ENCODE measurements at places on chromosomes 5 and 9.

DNA sequence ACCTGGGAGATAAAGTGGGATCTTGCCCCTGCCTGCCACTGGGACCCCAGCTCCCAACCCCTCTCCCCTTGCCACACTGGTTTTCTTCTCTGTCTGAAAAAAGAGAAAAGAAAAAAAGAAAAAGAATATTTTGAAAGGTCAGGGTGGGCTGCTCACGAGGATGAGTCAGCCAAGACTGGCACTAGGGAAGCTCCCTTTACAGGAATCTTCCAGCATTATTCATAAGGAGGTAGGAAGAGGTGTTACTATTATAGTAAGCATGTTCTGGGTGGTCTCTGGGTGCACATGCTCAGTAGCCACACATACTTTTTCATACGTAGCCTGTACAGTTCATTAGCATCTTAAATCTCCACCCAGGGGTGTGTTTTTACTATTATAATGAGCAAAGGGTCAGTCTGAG is 46.8 kb upstream of the HAND1 start:
- DNase-seq, result no peak

- peak; percentile 26 for DNase-seq
Measured at GRCh38 chr5:155260798-155261197, 247.2 kb downstream of the KIF4B start.

DNA sequence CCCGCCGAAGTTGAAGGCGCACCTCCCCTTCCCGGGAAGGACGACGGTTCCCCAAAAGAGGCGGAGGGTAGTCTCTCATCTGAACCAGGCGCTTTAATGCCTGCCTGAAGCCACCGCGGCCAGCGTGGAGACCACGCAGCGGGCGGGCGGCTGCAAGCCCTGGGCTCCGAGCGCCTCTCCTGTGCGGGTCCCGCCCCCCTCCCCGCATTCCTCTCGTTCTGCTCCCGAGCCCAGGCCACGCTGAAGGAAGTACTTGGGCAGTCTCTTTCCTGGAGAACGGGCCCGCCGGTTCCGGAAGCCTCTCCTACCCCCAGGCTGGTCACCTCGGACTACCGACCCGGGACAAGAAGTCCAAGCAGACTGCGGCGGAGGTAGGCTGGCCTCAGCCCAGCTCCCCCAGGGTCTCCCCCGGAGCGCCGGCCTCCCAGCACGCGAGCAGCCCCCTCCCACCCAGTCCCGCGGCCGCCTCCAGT is 571 bp downstream of the PPIC start:
- DNase-seq, result peak; percentile 61

DNA sequence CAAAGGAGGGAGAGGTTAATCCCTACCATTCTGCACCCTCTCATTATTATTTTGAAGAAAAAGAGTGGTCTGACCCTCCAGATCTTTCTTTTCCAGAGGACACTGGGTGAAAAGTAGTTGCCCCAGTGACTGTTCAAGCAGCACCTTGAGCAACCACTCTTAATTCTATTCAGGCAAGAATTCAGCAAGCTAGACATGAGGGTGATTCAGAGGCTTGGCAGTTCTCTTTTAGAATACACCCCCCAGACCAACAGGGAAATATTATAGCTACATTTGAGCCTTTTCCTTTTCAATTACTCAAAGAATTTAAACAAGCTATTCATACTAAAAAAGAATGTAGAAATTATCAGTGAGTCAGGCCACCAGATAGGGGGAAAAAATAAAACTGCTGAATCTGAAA is 178.3 kb downstream of the MRPS30 start:
- DNase-seq, result no peak

GRCh38 chr9:74662674-74663073 is 165.5 kb downstream of the RORB start:
- no peak for DNase-seq

DNA sequence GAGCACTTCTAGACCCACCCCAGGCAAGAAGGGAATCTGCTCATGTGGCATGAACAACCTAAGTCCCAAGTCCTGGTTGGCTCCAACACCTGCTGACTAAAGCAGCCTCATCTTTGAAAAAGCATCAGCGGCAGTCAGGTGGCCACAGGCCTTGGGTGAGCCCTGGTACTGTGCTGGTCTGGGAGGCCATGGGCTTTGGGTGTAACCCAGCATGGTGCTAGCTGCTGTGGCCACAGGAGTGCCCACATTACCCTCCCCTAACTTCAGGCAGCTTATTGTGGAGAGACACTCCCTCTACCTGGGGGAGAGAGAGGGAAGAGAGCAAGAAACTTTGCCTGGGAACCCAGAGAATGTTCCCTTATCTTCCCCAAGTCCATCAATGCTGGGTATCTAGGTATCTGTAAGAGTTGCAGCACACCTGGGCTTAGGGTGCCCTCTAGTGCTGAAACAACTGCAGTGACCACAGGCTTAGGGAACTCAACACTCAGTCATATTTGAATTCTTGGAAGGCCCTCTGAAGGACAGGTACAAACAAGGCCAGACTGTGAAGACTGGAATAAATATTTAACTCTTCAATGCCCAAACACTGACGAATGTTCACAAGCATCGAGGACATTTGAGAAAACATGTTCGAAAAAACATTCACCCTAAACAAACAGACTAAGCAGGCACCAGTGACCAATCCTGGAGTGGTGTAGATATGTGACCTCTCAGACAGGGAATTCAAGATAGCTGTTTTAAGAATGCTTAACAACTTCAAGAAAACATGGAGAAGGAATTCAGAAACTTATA is 69.9 kb upstream of the OR2K2 start:
- peak; percentile 47 for DNase-seq

- DNase-seq, result no peak
Measured at GRCh38 chr9:24932785-24933184, 387.1 kb upstream of the IZUMO3 start.

GRCh38 chr5:55276771-55277170 is 30.7 kb downstream of the DHX29 start:
- DNase-seq, result no peak

- DNase-seq, result no peak
Measured at GRCh38 chr5:153039501-153039900, 451.0 kb upstream of the GRIA1 start.

DNA sequence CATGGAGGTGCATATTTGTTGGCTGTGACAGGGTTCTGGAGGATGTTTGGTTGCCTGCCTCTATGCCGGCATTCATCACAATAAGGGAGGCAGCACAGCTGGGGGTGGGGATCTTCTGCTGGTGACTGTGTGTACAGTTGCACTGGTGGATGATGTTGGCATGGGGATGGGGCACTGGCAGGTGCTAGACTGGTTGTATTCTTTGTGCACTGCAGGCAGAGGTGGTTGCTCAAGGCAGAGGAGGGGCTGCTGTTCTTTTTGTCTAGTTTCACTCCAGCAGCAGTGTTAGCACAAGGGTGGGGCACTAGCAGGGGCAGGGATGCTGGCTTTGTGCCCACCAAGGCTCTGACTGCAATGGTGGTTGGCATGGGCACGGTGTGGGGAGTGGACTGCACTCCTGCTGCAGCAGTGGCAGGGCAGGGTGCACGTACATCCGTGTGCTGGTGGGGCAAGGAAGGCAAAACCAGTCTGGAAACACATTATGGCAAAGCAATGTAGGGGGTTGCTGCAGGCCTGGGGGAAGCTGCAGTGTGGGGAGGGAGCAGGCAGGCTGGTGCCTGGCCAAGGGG is 69.3 kb downstream of the ISOC1 start:
- DNase-seq, result no peak

GRCh38 chr9:125896404-125896803 is 149.2 kb downstream of the PBX3 start:
- DNase-seq, result no peak

- DNase-seq, result no peak
Measured at GRCh38 chr5:41503310-41503709, 7.1 kb downstream of the PLCXD3 start.

DNA sequence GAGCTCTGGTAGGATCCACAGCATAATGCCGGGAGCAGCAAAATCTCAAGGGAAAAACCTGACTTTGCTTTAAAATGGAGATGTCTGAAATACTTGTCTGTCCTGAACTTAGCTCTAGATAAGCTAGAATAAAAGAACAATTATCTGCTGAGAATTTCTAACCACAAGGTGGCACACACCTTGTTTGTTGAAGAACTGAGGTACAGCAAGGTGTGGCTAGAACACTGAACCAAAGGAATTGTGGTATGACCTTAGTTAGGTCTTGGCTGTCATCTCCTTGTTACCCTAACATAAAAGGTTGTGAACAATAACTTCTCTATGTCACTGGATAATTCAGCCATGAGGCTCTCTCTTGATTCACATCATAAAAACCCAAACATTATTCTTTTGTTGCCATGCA is 72.3 kb upstream of the ANXA1 start:
- no peak for DNase-seq

DNA sequence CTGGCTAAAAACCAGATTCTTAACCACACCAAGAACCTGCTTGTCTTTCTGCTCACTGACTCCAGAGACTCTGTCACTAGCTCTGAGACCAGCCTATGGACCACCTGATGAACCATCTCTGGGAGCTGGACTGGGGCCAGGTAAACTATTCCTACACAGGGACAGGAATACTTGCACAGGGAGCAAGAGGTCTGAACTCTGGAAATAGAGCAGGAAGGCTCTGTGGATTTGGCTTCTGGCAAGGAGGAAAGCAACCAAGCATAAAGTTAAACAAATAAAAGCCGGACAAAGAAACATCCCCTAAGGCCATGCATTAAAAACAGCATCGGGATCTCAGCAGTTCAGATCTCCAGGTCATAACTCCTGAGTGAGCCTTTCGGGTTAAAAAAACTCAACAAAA is 5.6 kb upstream of the SPARC start:
- DNase-seq, result no peak

- DNase-seq, result no peak
Measured at GRCh38 chr9:87818308-87818707, 64.4 kb upstream of the SPATA31E1 start.

- no peak for DNase-seq
Measured at GRCh38 chr9:85547599-85547998, 194.2 kb downstream of the AGTPBP1 start.

DNA sequence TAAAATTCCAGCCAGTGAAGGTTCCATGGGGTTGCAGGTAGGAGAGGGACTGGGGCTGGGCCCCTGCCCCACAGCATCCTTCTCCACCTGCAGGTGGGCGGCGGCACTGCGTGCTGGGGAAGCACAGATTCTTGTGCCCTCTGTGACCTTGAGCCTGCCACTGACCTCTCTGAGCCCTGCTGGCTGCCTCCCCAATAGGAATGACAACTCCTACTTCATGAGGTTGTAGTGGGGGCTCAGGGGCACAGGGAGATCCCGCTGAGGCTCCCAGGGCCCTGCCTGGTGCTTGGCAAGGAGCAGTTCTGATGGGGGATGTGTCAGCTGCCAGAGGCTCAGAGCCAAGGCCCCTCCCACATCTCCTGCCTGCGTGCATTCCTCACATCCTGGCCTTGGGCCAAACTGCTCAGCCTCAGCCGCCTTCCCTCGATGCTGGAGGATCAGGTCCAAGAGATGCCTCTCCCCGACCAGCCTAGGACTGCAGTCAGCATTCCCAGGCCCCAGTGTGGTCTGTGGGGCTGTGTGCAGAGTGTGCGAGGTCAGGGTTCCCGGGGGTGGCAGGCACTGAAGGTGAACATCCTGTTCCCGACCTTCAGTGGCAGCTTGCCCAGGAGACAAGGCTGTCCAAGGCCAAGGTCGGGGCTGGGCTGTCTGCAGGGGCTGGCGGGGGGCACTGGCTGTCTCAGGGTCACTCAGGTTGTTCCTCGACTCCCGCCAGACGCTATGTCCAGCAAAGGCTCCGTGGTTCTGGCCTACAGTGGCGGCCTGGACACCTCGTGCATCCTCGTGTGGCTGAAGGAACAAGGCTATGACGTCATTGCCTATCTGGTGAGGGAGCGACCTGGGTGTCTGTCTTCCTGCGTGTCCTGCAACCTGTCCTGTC is 7.0 kb downstream of the ASS1 start:
- DNase-seq, result peak; percentile 91

DNA sequence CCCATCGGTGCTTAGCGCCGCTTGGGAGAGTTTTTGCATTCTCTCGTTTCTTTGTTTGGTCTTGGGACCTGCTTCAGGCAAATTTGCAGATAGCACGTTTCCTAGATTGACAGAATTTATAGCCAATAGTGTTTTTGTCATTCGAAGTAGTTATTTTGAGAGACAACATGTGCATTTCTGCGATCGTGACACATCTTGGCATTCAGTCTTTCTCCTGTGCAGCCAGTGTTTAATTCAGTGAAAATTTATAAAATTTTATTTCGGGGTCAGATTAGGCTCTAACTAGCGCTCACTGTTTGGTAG is 830 bp downstream of the PRRC1 start:
- no peak for DNase-seq

GRCh38 chr5:60701321-60701968 is 1.5 kb upstream of the DEPDC1B start:
- no peak for DNase-seq

DNA sequence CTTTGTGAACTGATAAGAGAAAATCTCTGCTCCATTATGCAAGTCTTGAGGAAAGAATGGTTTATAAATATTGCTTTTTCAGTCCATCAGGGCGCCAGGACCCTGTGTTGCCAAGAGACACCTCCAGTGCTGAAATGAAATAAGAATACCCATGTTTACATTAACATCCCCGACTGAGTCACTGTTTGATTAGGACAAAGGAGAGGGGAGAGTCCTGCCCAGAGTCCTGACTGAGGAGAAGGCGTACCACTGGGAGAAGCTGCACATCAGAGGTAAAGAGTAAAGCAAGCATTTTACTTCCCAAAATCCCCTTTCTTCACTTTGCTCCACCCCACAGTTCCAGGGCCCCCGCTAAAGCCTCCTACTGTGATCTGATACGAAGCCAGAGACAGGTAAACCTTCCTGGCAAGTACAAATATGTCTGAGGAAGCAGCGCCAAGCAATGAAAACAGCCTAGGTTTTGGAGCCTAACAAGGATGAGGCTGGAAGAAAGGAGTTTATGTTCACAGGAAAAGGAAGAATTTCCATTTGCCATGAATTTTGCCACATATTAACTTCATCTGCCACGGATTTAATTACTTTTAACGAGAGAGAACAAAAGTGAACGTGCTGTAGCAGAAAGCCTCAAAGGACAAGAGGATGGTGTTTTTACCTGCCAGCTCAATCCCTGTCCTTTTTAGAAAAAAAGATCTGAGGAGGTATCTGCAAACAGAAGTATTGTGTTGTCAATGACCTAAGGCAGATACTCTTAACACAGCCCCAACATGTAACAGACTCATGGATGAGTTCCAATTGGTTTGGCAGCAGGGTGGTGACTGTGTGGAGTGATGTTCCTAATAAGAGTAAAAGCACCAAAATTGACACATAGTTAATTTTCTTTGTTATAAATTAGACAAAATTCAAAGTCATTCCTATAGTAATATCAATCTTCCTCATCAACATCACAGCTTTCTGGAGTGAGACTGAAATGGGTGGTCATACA is 209.4 kb upstream of the TLE4 start:
- DNase-seq, result no peak

DNA sequence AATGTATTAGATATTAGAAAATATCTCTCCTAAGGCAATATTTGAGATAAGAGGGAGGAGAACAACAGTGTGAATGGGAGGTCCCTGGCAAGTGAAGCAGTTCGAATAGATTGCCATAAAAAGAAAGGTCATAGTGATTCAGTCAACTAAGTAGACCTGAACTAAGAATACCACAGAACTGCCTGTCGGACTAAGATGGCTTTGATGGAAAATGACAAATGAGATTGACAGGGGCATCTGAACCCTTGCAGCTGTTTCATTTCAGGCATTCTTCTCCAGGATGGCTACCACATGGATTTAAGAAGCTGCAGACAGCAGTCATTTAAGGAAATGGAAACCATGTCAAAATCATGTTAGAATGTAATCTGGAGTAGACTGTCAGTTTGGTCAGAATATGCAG is 308.4 kb upstream of the MEF2C start:
- DNase-seq, result no peak

- DNase-seq, result no peak
Measured at GRCh38 chr9:136031741-136032730, 63.1 kb downstream of the NACC2 start.
